ENCODE measurements at places on chromosomes 16 and 17.

GRCh38 chr17:57962279-57963148 is 7.3 kb upstream of the CUEDC1 start:
- DNase-seq, result no peak

DNA sequence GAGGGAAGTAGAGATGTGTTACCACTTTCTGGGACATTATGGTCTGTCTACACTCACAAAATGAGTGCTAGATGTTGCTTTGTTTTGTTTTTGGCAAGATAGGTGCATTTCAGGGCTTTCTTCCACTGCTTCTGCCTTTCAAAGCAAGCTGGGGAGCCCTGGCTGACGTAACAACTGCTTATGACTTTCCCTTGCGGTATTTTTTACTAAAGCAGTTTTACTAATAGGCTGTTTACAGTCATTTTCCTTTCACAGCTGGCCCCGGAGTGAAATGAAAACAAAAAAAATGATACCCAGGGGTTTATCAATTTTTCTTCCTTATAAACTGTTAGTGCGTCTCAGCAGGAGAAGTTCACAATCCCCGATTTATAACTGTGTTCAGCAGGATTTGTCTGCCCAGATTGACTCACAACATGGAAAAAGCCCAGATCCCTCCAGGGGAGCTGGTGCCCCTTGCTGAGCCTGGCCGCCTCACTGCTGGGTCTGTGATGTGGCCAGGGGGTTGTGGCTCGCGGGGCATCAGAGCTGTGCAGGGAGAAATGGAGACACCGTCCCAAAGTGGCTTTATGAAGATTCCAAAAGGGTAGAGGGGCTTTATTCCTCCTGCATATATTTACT is 184.4 kb upstream of the HS3ST3A1 start:
- DNase-seq, result no peak

GRCh38 chr16:87963400-87963799 is 12.2 kb downstream of the BANP start:
- DNase-seq, result peak; percentile 65

DNA sequence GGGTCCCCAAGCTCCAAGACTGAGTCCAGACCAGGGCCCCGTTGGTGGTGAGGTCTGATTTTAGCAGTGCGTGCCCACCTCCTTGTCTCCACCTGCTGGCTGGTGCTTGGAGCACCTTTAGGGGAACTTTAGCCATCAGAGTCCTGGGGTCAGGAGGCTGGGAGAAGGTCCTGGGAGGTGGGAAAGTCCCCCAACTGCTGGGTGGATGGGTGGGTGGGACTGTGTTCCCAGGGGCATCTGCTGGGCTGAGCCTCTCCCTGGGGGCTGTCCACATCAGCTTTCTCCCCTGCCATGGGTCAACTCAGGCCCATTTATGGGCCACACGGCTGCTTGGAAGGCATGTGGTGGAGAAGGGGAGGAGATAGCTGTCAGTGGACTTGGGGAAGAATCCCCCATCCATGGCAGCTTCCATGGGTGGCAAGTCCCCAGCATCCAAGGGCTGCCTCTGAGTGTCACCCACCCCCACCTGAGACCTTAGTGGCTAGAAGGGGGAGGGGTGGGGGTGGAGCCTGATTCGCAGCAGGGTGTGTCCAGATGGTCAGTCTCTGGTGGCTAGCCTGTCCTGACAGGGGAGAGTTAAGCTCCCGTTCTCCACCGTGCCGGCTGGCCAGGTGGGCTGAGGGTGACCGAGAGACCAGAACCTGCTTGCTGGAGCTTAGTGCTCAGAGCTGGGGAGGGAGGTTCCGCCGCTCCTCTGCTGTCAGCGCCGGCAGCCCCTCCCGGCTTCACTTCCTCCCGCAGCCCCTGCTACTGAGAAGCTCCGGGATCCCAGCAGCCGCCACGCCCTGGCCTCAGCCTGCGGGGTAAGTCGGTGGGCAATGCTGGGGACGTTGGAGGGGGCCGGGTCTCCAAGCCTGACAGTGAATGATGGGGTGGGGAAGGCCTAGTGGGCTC is at the start of gene TRPV2:
Gene TRPV2, plus strand, starts transcription at position 541 of the 894 bp plus-strand sequence. CDS start 2,098 bp downstream, outside the sequence.
- DNase-seq, result no peak

DNA sequence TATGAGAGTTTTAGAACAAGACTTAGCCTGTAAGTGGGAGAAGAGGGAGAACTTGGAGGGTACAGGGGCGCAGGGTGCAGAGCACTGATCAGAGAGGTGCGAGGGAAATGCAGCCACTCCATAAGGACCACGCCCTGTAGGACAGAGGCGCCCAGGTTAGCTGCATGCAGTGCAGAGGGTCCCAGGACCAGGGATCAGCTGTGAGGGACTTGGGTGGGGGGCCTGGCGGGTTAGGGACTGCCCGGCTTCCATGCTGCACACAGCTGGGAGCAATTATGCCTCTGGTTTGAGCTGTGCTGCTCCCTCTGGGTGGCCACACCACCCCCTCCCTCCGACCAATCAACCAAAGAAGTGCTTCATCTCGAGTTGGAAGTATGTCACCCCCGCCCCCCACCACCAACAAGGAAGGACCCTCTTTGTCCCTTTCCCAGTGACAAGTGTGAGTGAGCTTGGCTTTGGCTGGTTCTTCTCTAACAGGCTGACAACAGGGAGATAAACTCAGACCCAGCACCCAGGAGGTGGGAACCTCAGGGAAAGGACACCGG is 22.2 kb upstream of the CLEC18A start:
- DNase-seq, result no peak

DNA sequence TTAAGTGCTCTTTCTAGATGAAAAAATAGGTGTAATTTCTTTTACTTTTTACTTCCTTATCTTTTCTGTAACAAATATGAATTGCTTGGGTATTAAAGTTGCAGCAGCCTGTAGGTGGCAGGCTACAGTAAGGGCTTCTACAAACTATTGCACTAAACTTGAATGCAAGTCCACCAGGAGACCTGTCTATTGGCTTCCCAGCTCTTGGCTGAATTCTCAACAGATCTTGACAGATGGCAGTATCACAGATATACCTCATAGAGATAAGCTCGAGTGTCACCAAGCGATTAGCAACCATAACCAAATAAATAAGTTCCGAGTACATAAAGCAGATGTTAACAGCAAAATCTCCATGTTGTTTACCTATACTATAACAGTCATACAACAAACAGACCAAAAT is 5.9 kb downstream of the BBS2 start:
- DNase-seq, result no peak

- DNase-seq, result no peak
Measured at GRCh38 chr17:72654706-72655105, 437.8 kb downstream of the SLC39A11 start.

DNA sequence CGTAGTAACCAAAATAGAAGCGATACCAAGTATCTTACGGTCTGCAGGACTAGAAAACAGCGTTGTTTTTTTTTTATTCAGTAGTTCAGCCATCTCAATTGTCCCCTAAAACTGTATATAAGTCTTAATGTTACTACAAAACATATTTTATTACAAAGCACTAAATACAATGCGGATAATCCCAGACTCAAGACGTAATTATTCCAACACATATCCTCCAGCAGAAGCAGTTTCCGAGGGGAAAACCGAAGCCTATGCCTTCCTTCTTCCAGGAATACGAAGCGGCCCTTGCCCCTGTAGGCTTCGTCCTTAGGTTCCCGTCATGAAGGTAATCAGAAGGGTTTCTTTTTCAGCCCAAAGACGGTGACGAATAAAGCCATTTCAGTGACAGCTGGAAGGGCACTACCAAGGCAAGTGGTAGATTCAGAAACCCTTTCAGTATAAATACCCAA is 2.3 kb downstream of the TMEM107 start:
- no peak for DNase-seq

DNA sequence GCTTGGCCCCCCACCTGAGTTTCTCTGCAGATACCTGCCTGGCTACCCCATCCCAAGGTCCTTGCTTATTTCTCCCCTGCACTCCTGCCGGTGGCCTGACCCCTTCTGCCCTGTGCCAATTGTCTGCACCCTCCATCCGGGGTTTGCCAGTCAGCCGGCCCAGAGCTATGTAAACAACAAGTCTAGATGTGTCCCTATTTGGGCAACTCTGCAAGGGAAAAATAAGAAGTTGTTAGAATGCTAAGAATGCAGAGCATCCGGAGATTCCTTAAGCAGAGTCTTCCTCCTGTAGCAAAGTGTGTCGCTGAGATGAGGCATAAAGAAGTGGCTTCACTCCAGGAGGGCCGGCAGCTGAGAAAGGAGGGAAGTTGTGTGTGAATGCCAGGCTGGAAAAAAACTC is 46.6 kb downstream of the RGS9 start:
- DNase-seq, result no peak

DNA sequence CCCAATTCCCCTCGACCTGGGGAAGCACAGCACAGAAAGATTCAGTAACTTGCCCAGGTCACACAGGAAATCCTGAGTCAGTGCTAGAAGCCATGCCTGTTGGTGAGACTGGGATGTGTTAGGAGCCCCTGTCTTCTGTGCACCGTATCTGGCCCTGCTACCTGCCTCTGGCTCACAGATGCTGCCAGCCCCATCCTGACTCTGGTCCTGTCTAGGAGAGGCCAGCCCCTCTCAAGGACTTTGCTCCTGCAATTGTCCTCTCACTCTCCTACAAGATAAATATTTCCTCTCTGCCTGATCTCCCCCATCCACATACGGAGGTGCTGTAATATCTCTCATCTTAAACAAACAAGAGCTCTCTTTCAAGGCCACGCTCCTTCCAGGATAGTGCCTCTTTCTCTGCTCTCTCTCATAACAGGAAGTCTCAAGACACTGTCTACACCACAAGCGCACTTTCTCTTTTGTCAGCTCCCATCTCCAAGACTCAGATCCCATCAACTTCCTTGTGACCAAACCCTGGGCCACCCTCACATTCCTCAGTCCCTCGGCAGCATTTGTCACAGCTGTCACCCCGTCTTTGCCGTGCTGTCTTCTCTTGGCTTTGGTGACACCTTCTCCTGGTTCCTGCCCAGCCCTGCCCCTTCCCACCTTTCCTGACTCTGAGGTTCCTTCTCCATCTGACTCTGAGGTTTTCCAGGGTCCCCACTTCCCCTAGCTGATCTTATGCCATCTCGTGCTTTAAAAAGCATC is 1.9 kb downstream of the SLC13A2 start:
- no peak for DNase-seq

DNA sequence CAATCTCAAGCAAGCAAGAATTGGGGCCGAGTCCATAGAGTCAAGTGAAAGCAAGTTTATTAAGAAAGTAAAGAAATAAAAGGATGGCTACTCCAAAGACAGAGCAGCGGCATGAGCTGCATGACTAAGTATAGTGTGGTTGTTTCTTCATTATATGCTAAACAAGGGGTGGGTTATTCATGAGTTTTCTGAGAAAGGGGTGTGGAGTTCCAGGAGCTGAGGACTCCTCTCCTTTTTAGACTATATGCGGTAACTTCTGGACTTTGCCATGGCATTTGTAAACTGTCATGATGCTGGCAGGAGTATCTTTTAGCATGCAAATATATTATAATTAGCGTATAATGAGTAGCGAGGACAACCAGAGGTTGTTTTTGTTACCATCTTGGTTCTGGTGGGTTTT is 819.9 kb downstream of the KCNJ2 start:
- DNase-seq, result no peak

GRCh38 chr16:89619840-89620239 is 6.4 kb downstream of the DPEP1 start:
- DNase-seq, result no peak

GRCh38 chr16:65964752-65965151 is 401.7 kb upstream of the CDH5 start:
- DNase-seq, result no peak

GRCh38 chr16:82043680-82044584 is 8.9 kb downstream of the HSD17B2 start:
- peak; percentile 61 for DNase-seq

DNA sequence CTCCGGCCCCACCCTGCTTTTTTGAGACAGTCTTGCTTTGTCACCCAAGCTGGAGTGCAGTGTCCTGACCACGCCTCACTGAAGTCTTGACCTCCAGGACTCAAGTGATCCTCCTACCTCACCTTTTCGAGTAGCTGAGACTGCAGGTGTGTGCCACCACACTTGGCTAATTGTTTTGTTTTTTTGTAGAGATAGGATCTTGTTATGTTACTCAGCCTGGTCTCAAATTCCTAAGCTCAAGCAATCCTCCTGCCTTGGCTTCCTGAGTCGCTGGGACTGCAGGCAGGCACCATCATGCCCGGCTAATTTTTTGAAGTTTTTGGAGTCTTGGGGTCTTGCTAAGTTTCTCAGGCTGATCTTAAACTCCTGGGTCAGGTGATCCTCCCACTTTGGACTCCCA is 206.7 kb downstream of the SHISA9 start:
- no peak for DNase-seq

GRCh38 chr16:22400900-22401299 is 26.5 kb upstream of the CDR2 start:
- DNase-seq, result no peak

GRCh38 chr17:81601525-81602120 is 35.3 kb downstream of the NPLOC4 start:
- no peak for DNase-seq

- no peak for DNase-seq
Measured at GRCh38 chr17:59469786-59470485, 95.5 kb upstream of the DHX40 start.

- no peak for DNase-seq
Measured at GRCh38 chr17:65457183-65457582, 104.3 kb downstream of the AXIN2 start.

DNA sequence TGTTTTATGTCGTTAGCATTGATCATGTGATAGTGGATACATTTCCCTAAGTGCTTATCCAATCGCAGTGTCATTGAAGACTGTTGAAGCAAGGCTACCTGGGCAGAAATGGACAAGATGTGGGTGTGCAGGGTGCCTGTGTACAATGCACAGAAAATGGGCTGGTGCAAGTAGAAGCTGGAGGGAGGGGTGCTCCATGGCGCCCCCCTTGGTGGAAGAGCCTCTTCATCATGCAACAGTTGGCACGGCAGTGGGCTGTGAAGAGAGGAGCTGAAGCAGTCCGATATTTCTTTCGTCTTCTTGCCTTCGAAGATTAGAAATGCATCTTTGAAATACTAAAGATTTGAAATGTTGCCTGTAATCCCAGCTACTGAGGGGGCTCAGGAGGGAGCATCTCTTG is 100.5 kb downstream of the PLCG2 start:
- DNase-seq, result no peak

GRCh38 chr17:40886090-40886489 is 1.0 kb upstream of the KRT20 start:
- DNase-seq, result no peak
